ENCODE measurements at places on chromosomes 6 and 20.

- no peak for DNase-seq
These were observed 48.9 kb upstream of the CCN6 start for GRCh38 chr6:112005013-112005371.

GRCh38 chr20:49179368-49180277, 8.5 kb downstream of the STAU1 start:
- DNase-seq, result no peak

DNA sequence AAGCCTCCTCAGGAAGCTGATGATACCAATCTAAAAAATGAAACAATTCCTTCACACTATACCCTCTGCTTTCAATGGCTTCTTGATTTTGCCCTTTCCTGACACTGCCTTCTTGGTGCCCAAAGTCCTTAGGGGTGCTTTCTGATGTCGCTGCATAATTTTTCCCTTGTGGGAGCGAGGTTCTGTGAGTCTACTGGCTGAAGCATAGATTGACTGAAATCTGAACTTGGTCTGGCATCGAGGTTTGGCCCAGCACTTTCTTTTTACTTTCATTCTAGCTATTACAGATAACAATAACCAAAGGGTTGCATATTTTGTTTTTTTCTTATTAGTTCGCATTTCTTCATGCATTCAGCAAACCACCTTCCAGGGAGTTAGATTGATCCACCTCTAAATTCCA, 65.8 kb downstream of the E2F3 start:
- peak; percentile 27 for DNase-seq

GRCh38 chr6:98769546-98769945, 64.8 kb upstream of the POU3F2 start:
- no peak for DNase-seq

DNA sequence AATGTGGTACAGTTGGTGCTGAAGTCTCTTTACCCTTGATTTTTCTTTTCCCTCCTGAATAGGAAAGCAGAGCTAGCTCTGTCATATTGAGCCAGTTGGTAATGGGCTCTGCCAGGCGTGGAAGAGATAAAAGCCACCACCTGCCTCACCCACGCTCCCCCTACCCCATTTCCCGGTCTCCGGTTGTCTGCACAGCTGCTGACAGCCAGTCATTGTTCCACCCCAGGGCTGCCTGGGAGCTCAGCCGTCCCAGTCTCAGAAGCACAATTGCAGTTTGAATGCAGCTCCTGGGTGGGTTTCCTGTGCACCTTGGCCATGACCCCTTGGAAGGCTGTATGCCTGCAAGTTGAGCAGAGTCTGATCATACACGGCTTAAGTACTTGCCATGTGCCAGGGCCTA, 675.2 kb upstream of the FLRT3 start:
- DNase-seq, result no peak

DNA sequence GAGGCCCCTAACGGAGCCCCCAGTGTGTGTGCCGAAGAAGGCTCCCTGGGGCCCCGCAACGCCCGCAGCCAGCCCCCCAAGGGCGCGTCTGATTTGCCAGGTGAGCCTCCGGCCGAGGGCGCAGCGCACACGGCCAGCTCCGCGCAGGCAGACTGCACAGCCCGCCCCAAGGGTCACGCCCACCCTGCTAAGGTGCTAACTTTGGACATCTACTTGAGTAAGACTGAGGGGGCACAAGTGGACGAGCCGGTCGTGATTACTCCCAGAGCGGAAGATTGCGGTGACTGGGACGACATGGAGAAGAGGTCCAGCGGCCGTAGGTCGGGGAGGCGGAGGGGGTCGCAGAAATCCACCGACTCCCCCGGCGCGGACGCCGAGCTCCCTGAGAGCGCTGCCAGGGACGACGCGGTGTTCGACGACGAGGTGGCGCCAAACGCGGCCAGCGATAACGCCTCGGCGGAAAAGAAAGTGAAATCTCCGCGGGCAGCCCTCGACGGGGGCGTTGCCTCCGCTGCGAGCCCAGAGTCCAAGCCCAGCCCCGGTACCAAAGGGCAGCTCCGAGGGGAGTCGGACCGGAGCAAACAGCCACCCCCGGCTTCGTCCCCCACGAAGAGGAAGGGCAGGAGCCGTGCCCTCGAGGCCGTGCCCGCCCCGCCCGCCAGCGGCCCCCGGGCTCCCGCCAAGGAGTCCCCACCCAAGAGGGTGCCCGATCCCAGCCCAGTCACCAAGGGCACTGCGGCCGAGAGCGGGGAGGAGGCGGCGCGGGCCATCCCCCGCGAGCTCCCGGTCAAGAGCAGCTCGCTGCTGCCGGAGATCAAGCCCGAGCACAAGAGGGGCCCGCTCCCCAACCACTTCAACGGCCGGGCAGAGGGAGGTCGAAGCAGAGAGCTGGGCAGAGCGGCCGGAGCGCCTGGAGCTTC, 117.0 kb downstream of the RTN4IP1 start:
- peak; percentile 82 for DNase-seq

- DNase-seq, result no peak
These were observed 27.9 kb upstream of the MYMX start for GRCh38 chr6:44188819-44189218.

- DNase-seq, result no peak
These were observed 64.7 kb downstream of the GPR6 start for GRCh38 chr6:110042670-110043296.

- no peak for DNase-seq
These were observed 298.3 kb downstream of the FARS2 start for GRCh38 chr6:5559651-5560050.

- no peak for DNase-seq
These were observed 26.5 kb downstream of the HLA-DOB start for GRCh38 chr6:32790306-32790705.

DNA sequence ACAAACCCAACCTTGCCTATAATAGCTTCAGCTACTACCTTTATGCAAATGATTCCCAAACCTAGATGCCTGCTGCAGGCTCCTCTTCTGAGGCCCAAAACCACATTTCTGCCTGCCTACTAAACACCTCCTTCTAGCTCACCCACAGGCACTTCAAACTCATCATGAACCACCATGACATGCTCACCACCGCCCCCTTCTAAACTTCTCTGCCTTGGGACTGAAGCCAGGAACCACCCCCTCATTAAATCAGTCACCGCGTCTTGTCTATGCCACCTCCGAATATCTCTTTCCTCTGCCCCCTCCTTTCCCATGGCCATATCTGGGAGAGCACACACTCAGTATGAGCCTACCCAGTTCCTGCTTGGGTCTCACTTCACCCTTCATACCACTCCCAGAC, 101.2 kb downstream of the SNAP25 start:
- no peak for DNase-seq

DNA sequence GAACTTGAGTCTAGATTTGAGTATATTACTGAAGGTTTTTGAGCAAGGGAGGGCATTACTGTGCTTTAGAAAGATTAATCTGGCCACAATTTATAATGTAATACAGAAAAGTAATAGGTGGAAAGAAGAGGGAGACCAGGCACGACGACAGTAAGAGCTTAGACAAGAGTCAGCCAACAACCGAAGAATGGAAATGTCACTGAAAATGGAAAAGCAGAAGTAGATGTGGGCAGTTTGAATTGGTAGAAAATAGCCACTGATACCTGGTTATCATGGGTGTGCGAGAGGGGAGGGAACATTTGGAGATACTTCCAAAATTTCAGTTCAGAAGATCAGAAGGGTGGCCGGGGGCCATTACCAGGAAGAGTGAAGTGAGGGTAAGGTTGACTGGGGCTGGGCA, 339.1 kb downstream of the UTRN start:
- no peak for DNase-seq

GRCh38 chr6:7341989-7342742, 29.2 kb upstream of the SSR1 start:
- peak; percentile 12 for DNase-seq

GRCh38 chr20:24785141-24786110, 163.6 kb upstream of the CST7 start:
- DNase-seq, result no peak

- no peak for DNase-seq
These were observed 42.8 kb downstream of the HNF4A start for GRCh38 chr20:44398335-44398734.

DNA sequence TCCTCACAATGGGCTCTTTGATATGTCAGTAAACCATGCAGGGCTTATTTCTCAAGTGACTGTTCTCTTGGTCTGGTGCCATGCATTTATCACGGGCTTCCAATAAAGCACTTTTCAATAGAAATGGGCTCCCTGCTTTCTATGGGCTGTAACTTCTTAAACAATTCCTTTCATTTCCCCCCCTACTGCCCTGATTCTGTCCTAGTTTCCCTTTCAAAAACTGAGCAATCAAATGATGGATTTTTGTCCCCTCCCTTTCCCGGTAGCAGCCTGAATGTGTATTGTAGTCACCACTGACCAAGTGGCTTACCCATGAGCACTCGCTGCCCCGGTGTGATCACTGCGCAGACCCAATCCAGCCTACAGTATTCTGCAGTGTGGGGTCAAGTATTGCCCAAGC, 13.9 kb downstream of the RPS10 start:
- DNase-seq, result no peak

All from activated CD4-positive, alpha-beta T cell treated with anti-CD3 and anti-CD28 coated beads, Interleukin-2, Interleukin-4, amounts not matched to agents 100 ng/mL and 50 ng/mL, durations not matched to agents 16 hours and 8 hours (primary cell).